ENCODE measurements at places on chromosomes 16 and 17.

- DNase-seq: peak; percentile 46
Observed at GRCh38 chr17:38703742-38704605, 1.1 kb upstream of the MLLT6 start.

GRCh38 chr16:46736695-46737094 is 11.4 kb downstream of the MYLK3 start:
- no peak for DNase-seq

DNA sequence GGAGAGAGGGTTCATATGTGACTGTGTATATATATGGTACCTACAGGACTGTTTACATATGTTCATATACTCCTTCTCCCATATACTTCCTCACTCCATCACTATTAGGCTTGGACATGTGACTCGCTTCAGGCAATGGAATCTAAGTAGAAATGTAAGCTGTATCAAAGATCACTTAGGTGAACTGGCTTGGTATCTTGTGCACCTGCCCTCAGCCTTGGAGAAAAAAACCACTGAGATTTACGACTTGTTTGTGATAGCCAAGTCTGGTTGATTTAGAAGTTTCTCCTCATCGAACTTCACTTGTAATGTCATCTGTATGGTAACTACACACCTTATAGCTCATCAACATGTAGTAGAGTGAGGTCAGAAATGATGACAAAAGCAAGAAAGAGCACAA is 59.9 kb downstream of the FBXL20 start:
- DNase-seq: no peak

DNA sequence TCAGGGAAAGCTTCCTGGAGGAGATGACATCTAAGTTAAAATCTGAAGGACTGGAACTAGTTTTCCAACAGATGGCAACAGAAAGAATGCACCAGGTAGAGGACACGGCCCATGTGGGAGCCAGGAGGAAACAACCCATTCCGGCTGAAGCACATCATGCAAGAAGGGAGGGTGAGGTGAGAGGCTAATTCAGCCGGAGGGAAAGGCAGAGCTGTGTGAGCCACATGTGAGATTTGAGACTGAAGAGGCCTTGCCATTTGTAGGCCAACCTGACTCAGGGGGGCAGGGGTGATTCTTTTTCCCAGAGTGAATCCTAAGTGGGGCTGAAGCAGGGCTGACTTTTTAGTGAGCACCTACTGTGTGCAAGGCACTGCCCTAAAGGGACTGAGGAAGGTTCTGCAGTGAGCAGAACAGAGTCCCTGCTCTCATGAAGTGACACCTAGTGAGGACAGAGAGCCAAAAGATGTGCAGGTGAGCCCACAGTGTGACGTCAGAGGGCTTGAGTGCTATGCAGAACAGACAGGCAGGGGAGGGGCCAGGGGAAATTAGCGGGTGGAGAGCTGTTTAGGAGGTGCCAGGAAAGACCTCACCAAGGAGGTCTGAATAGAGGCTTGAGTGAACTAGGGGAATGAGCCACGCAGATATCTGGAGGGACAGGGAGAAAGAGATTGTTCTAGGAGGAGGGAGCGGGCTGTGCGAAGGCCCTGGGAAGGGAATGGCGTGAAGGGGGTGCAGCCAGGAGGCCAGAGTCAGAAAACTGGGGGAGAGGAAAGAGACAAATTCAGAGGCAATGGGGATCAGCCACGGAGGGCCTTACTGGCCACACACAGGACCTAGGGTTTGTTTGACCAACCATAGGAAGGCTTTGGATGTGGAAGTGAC is 19.8 kb upstream of the IL21R start:
- DNase-seq: no peak

- DNase-seq: no peak
Observed at GRCh38 chr16:83393196-83393981, 414.4 kb upstream of the HSBP1 start.

- DNase-seq: peak; percentile 82
Observed at GRCh38 chr17:81391936-81392908, 3.0 kb upstream of the BAHCC1 start.

DNA sequence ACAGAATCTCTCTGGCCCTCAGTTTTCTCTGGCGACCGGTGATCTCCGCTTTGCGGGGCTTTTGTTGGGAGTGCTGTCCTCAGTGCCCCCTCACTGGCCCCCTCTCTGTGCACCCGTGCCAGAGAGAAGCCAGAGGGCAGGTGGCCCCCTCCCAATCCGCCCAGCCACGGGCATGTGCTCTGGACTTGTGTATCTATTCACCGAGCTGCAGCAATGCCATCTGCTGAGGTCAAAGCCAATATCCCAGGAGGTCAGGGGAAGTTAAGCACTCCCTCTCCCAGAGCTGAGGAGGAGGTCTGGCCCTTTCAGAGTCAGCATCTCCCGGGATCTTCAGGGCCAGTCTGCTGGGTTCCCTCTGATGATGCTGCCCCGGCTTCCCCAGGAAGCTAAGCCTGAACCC is 5.1 kb downstream of the CACNG5 start:
- no peak for DNase-seq

DNA sequence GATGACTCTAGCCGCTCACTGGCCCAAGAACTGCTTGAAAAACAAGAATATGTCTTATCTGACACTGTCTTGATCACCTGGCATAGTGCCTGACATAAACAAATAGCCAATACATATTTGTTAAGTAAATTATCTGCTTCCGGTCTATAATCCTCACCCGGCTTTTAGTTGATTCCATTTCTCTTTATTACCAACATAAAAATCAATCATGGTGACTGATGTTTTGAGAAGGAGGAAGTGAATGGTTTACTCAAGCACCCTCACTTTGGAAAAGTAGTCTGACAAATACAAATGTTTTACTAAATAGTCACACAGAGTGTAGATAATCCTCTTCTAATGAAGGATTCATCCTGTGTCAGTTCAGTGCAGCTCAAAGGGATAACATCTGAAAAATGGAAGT is 47.0 kb downstream of the SKAP1 start:
- DNase-seq: no peak

- peak; percentile 79 for DNase-seq
Observed at GRCh38 chr16:73232555-73233328, 184.8 kb upstream of the ZFHX3 start.

- no peak for DNase-seq
Observed at GRCh38 chr17:57266902-57267311, 10.6 kb downstream of the MSI2 start.

DNA sequence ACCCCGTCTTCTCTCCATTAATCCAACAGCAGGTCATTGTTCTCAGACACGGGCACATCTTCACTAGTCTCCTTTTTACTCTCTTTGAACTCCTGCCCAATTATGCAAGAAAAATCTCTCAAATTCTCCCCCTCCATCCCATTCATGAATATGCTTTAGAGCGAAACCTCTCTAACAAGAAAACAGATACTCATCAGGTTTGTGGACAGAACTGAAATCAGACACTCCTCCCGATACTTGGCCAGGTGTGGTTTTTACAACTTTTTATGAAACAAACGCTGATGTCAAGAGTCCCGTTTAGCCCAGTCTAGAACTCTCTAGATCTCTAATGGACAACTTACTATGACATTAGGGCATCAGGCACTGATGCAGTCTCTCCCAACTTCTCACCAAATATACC is 40.9 kb downstream of the PIK3R5 start:
- DNase-seq: no peak

DNA sequence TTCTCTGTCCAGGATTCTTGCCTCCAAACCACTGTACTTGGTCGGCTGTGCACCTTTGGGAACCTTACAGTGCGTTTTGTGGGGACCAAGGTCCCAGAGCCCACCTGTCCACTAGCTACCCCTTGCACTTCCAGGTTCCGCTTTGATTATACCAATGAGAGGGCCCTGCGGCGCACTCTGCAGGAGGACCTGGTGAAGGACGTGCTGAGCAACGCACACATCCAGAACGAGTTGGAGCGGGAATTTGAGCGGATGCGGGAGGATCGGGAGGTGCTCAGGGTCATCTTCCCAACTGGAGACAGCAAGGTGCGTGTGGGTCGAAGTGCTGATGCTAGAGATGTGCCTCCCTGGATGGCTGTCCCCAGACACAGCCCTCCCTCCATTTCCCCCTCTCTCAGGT is 18.8 kb downstream of the POLR2A start:
- DNase-seq: no peak

DNA sequence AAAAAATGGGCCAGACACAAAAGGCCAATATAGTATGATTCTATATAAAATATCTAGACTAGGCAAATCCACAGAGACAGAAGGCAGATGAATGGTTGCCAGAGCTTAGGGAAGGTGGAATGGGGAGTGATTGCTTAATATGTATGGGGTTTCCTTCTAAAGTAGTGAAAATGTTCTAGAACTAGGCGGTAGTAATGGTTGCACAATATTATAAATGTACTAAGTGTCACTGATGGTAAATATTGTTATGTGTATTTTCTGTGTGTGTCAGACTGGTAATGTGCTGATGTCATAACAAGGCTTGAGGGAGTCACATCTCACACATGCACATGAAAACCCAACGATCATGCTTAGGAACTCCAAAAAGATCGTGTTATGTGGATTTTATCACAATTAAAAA is 106.9 kb upstream of the SIAH1 start:
- no peak for DNase-seq

- no peak for DNase-seq
Observed at GRCh38 chr16:48540222-48540900, 69.6 kb downstream of the N4BP1 start.

- peak; percentile 75 for DNase-seq
Observed at GRCh38 chr17:79814974-79815835, 18.3 kb upstream of the CBX8 start.

- no peak for DNase-seq
Observed at GRCh38 chr16:1877089-1877488, 5.1 kb upstream of the MEIOB start.

GRCh38 chr17:36592316-36592715 is 637 bp downstream of the DHRS11 start:
- peak; percentile 52 for DNase-seq

- DNase-seq: peak; percentile 25
Observed at GRCh38 chr17:49365667-49366066, 3.6 kb upstream of the ZNF652 start.

DNA sequence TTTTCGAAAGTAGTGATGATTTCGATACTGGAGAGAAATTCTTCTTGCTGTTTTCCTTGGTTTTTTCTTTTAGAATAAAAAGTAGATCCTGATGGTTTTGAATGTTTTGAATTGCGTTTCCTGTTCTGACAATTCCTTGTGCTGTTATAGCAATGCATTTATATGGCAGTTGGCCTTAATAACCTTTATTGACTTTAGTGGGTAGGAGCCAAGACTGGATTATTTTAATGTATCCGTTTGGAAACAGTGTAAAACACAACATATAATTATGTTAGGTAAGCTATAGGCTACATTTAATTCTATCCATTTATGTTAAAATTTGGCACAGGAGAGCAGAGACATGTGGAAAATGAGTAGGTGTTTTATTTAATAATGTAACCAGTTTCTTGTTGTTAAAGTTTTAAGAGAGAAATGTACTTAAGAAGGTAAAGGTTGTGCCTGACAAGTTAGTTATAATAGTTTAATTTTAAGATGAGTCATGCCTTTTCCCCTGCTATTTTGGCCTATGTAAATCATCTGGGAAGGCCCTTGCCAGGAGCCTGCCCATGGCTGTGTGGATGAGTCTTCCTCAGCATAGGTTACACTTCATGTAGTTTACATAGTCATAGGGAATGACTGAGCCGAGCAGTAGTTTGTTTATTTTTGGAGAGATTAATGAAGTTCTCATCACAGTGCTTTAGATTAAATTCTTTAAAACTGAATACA is 189.9 kb downstream of the FTO start:
- peak; percentile 50 for DNase-seq

DNA sequence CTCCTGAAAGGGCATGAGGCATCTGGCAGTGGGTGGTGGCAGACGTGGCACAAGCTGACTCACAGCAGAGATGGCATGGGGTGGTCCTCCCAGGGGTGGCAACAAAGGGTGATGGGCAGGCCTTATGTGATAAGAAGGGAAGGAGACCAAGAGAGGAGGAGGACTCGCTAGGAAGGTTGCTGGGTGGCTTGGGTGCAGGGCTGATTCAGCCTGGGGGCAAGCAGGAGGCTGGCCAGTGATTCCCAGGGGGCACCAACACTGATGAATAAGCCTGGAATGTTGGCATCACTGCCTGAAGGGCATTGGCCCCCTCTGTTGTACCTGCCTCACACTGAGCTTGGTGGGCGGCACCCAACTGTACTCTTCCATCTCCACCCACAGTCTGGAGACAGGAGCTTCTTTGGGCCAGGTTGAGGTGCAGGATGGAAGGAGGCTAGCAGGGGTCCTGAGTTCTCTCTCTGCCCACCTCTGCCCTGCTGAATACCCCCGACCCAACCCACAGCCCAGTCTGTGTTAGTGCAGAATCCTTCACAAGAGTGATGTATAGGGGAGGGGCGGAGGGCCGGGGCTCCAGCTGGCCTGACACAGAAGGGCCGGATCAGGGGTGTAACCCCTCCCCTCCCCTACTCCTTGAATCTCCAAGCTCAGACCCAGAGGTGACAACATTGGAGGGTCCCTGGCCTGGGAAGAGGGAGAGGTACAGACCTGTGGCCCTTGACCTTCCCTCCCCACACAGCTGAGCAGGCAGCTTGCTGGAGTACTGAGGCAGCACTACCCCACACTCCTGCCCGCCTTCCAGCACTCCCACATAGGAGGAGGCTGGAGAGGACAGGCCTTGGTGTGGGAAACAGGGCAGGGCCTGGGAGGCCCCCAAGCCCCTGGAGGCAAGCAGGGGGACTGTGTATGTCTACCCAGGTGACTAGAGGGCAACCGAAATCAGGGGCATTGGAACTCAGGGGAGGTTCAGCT is 2.6 kb downstream of the STAC2 start:
- DNase-seq: no peak

- no peak for DNase-seq
Observed at GRCh38 chr16:15604460-15605440, 38.2 kb downstream of the MARF1 start.

- no peak for DNase-seq
Observed at GRCh38 chr16:78505036-78505435, 405.6 kb downstream of the WWOX start.

- DNase-seq: no peak
Observed at GRCh38 chr17:38894276-38894675, 24.4 kb downstream of the LASP1 start.

DNA sequence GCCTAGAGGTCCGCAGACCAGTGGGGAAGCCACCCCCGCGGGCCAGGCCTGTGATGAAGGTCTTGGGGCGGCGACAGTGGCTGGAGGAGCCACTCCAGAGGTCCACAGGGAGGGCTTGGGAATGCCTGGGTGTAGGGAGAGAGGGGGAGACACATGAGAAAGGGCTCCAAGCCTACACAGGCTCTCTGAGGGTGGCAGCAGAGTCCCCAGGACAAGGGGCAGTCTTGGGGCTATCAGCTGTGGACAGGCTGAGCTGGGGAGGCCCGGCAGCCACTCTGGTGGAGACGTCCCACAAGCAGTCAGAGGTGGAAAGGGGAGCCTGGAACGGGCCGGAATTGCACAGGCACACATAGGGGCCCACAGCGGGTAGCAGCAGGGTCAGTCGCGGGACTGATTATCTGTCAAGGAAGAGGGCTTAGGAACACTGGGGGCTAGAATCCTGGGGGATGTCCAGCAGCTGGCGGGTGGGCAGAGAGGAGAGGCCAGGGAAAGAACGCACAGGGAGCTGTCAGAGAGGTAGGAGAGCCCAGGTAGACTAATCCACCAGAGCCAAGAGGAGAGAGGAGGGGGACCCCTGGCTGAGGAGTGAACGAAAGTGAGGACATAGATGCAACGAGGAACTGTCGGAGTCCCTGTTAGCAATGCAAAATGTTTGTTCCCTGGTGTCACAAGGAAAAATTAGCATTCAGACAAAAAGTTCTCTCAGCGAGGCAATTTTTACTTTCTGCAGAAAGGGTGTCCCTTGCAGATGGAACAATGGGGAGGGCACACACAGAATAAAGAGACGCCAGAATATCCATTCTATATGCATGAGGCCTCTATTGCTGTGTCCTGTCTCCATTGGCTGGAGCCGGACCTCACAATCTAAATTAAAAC is 93.9 kb upstream of the DNAH17 start:
- DNase-seq: no peak
